ENCODE measurements at places on chromosomes 7 and 10.

DNA sequence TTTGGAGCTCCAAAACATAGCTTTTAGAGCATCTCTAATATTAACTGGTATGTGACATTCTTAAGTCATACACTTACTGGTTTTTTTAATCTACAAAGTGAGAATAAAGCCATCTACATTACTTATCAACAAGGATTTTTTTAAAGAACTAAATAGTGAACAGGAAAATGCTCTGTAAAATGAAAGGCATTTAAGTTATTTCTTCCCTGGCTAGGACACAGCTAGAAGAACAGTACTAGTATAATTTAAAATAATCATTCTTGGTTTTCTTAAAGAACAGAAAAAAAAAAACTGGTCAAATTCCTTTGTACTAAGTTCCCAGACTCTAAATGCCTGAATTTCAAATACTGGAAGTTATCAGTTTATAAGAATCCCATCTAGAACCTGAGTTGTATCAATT is 139.5 kb downstream of the SRPK2 start:
- no peak for DNase-seq

DNA sequence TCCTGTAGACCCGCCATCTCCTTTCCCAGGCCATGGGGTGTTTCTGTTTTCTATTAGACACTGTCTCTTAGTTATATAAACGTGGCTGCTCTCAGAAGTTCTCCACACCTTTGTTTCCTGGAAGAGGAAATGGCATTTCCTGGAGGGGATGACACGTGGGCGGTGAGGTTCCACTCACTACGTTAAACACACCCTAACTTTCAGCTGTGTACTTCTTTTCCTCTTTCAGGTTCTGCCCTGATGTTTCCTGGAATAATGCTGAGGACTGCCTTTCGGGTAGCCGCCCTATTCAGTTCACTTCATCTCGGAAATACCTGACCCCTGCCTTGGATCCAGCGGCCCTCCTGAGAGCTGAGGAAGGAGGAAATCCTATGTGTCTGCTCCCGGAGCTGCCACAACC is 3.4 kb upstream of the PRKCQ start:
- peak; percentile 72 for DNase-seq

DNA sequence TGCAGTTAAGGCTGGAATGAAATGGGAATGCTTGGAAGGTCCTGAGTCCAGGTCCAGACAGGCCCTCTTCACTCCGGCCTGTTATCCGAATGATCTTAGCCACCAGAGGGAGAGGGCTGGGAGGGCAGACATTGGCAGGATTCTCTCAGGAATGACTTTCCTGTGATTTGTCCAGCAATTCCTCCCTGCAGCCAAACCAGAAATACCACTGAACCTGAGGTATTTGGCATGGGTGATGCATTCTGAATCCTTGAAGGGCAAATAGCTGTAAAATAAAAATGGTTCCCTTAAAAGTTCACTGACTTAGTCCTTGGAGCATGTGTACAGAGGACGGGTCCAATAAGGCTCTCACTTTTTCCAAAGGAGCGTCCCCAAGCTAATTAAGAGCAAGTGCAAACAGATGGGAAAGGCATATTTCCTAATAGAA is 77.5 kb upstream of the HABP2 start:
- DNase-seq = no peak

- no peak for DNase-seq
These were observed 330.7 kb downstream of the ELMO1 start for GRCh38 chr7:37118004-37118403.

DNA sequence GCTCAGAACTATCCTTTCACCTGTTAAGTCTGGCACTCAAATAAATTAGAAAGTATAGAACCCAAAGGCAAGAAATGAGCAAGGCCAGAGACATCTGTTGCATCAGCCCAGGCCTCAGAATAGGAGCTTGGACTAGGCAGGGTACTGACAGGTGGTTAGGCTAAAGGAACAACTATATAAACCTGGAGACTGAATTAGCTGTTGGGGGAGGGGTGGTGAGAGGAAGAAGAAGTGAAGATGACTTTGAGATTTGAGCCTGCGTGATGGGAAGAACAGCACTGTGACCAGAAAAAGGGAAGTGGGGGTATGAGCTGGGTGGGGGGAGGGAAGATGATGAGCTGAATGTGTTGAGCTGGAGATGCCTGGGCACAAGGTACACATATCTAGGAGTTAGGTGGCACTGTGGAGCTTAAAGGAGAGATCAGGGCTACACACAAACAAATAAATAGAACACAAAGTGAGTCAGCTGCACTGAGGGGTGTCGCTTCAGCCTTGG is 244.7 kb downstream of the PTEN start:
- no peak for DNase-seq

DNA sequence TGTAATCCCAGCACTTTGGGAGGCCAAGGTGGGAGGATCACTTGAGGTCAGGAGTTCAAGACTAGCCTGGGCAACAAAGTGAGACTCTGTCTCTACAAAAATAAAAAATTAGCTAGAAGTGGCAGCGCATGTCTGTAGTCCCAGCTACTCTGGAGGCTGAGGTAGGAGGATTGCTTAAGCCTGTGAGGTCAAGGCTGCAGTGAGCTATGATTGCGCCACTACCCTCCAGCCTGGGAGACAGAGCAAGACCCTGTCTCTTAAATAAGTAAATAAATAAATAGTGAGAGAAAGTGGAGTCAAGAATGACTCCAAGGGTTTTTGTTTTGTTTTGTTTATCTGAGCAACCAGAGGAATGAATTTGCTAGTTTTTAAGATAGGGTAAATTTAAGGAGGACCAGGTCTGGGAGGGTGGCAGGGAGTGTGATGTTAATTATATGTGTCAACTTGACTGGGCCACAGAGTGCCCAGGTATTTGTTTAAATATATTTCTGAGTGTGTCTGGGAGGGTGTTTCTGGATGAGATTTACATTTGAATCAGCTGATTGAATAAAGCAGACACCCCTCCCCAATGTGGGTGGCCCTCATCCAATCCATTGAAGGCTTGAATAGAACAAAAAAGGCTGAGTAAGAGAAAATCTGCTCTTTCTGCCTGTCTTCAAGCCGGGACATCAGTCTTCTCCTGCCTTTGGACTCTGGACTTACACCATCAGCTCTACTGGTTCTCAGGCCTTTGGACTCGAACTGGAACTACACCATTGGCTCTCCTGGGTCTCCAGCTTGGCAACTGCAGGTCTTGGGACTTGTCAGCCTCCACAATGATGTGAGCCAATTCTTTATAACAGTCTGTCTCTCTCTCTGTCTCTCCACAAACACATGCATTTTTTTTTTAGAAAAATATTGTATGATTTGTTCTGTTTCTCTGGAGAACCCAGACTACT is 23.5 kb downstream of the IMPDH1 start:
- no peak for DNase-seq

DNA sequence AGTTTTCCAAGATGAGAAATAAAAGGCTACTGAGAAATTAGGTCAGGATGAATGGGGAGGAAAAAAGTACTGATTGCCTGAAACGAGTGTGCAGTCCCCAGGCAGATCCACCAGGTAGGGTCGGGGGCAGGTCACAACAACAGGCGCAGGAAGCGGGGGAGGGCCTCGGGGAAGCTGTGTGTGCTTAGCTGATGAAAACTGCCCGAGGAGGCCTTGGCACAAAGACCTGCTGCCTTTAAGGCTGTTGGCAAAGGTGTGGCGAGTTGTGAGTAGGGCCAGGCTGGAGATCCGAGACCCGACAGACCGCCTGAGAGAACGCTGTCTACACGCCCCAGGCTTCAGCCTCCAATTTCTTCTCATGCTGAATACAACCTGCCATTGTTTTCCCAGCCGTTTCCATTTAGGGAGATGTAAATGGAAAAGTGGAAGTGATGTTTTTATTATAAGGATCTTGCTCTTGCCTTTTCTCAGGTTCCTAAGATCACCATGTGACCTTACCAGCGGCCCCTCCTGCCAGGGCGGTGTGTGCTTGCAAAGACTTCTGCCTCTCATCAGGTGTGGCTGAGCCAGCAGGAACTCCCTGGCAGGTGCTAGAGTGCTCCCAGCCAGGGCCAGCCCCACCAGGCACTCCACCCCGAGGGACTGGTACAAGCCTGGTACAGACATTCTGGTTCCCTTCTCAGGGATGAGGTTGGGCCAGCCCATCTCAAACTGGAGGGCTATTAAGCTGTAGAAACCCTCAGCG is 60.8 kb downstream of the DLG5 start:
- no peak for DNase-seq

GRCh38 chr10:34403512-34403911 is 411.6 kb downstream of the PARD3 start:
- no peak for DNase-seq

DNA sequence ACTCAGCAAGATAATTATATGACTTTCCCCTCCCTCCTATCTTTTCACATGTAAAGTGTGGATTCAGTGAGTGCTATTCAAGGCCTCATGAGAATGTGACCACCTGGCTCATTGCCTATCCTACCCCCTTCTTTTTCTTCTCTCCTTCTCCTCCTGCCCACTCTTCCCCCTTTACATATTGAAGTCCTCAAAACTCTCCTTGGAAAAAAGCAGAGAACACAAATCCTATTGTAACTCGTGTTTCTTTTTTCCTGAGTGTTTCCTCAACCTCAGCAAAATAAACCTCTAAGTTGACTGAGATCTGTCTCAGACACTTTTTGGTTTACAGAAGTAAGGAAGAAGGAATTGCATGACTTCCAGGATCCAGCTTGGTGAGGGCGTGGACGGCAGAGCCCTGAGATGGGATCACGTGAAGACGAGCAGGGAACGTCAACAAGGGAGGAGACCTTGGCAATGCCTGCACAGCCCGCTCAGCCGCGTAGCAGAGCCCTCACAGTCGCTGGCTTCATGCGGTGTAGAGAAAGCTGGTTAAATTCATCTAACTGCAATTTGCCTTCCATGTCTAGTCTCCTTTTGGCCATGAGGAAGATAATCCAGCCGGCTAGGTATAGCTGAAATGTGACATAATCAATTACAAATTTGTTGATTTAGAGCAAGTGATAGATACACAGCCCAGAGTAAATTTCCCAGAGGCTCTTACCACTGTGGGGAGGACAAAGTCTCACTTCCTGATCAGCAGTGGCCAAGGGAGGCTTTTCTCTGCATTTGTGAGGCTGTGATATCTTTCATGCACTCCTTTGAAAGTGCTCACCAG is 75.7 kb downstream of the LYZL2 start:
- no peak for DNase-seq

DNA sequence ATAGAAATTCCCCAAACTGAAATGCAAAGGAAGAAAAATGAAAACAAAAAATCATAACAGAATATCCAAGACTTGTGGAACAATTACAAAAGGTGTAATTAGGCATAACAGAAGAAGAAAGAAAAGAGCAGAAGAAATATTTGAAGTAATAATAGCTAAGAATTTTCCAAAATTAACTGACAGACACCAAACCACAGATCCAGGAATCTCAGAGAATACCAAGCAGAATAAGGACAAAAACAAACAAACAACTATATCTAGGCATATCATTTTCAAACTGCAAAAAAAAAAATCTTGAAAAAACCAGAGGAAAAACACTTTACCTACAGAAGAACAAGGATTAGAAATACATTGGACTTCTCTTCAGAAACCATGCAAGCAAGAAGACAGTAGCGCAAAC is 25.5 kb downstream of the CFAP70 start:
- no peak for DNase-seq

DNA sequence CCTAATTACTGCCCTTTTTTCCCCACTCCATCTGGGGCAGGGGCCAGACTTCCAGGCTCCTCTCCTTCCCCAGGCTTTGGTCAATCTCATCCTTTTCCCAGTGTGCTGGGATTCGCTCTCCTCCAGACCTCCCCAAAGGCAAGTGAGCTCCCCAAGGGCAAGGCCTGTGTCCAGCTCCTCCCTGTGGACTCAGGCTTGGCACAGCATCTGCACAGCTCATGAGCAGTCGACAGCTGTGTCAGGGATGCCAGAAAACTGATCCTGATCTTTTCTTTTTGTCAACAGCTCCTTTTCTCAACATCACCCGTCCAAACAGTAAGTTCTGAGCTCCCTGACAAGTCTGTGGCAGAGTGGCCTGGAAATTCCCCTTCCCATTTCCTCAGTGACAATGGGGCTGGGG is 67.1 kb downstream of the C10orf120 start:
- no peak for DNase-seq

Data from CD4-positive, alpha-beta T cell treated with Interleukin-6 for 4 hours (primary cell).